ENCODE measurements at places on chromosomes 2 and 18.

- peak; percentile 54 for DNase-seq
Measured at GRCh38 chr18:51236225-51236624, 38.7 kb upstream of the MEX3C start.

DNA sequence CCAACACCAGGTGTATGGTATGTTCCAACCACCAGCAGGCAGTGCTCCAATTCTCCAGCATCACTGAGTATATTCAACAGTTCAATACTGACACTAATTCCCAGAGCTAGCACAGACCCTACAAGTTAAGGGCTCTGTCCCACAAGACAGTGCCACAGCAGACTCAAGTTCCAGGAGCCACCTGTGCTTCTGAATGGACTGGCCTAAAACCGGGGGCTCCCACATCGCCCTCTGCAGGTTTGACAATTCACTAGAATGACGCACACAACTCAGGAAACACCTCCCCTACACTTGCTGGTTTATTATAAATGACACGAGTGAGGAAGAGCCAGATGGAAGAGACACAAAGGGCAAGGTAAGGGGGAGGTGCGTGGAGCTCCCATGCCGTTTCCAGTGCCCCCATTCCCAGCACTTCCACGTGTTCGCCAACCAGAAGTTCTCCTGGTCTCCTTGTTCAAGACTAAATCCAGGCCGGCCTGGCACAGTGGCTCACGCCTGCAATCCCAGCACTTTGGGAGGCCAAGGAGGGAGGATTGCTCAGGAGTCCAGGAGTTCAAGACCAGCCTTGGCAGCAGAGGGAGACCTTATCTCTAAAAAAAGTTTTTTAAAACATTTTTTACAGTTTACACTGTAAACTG is 12.2 kb upstream of the ATP6V1B1 start:
- DNase-seq, result peak; percentile 58

GRCh38 chr2:170180031-170180566 is 2.2 kb downstream of the MYO3B start:
- no peak for DNase-seq

DNA sequence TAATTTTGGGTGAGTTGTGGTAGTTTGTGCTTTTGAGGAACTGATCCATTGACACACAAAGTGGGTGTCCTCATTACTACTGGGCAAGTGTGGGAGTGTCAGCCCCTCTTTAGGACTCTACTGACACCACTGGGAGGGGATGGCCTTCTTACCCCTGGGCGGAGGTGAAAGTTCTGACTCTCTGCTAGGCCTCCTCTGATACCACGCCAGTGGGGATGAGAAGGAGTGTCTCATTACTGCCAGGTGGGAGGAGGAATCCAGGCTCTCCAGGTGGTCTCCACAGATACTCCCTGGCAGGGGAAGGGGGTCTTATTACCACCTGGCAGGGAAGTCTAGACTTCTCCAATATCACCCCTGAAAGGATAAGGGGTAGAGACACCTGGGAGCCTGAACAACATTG is 9.1 kb downstream of the LCLAT1 start:
- no peak for DNase-seq
